Left kidney (tissue), 8 donors: ENCODE measurements at places on chromosomes 5 and 9.

DNA sequence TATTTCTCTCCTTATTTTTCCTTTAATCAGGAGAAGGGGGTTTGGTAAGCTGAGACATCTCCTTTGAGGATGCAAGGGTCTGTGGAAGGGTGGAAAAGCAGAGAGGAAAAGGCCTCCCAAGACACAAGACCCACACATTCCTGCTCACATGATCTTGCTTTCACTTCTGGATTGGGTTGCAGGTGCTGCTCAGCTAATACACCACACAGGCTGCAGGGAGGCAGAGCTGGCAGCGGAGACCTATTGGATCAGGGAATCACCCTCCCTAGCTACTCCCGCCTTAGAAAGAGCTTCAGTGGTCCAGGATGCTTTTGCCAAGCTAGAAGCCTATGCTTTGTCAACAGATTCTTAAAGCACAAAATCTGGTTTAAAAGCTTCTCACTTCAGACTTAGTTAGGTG lies 87.6 kb upstream of the IL33 start:
- no peak for DNase-seq

- DNase-seq: no peak
These were observed 99.8 kb downstream of the ESM1 start for GRCh38 chr5:54885636-54886035.

DNA sequence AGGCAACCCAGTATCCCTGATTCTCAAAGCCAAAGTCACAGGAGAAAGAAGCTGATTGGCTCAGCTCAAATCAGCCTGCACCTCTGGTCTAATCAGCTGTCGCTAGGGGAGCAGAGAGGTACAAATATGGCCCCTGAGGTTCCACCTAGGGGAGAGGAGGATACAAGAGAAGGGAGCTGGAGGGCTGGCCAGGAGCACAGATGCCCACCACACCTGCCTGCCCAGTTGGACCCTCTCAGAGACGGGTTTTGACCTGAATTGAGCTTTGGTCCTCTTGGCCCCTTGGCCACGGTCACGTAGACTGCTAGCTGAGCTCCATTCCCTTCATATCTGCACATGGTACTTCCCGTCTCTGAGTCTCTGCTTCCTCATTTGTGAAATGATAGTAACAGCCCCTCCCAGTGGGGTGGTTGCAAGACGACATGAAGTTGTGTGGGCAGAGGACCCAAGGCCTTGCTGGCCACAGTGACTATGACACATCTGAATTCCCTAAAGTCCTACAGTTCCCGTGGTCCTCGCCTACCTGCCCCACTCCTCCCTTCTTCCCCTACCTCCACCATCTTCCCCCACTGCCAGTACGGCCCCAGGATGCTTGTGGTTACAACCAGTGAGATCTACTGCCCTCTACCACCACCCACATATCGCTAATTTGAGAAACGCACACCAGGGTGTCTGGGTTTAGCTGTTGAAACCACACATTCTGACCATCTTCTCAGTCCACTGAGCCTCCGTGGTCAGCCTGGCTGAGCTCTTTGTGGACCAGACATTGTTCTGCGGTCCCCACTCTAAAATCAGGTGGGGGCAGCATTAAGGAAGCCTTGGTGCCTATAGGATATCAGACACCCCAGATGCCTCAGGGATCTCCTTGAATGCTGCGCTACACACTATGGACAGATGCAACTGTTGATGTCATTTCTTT lies 60.3 kb upstream of the NEK6 start:
- no peak for DNase-seq

DNA sequence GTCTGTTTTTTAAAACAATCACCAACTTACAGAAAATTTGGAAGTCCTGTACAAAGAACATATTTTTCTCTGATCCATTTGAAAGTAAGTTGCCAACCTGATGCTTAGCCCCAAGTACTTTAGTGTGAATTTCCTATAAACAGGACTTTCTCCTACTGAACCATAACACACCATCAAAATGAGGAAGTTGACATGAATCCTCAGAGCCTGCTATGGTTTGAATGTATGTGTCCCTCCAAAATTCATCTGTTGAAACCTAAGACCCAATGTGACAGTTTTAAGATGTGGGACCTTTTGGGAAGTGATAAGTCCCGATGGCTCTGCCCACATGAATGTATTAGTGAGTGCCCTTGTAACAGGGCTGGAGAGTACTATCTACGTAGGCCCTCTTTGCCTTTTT lies 6.4 kb upstream of the ACOT12 start:
- DNase-seq: no peak

DNA sequence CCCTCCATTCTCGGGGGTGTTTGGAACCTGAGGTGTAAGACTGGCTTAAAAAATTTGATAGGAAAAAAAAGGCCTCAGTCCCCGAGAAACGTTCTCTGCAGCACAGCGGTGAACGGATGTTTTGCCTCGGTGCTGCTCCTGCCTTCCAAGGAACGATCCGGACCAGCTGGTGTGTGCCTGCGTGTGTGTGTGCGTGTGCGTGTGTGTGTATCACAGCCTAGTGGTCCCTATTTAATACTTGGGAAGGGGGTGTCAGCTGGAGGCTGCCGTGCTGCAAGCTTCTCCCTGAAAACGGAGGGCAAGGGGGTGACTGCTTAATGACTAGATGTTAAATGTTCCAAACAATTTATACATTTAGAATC lies 76.9 kb downstream of the LHX2 start:
- no peak for DNase-seq

GRCh38 chr5:119367502-119368237 lies 11.9 kb downstream of the TNFAIP8 start:
- no peak for DNase-seq

- DNase-seq: no peak
These were observed 176.2 kb downstream of the IRX2 start for GRCh38 chr5:2575292-2575691.

GRCh38 chr9:136297016-136297691 lies 6.7 kb downstream of the CCDC187 start:
- no peak for DNase-seq

DNA sequence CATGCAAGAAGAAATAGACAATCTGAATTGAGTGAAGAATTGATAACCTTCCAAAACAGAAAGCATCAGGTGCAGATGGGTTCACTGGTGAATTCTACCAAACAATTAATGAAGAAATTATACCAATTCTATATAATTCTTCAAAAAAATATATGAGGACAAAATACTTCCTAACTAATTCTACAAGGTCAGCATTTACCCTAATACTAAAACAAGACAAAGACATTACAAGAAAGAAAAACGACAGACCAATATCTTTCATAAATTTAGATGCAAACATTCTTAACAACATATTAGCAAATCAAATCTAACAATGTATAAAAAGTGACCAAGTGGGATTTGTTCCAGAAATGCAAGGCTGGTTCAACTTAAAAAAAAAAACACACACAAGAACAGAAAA lies 183.9 kb downstream of the BARX1 start:
- DNase-seq: no peak

- DNase-seq: no peak
These were observed 87.1 kb downstream of the SEMA4D start for GRCh38 chr9:89410641-89411350.

- peak; percentile 48 for DNase-seq
These were observed 46.2 kb downstream of the TSPAN17 start for GRCh38 chr5:176693477-176693851.

GRCh38 chr5:73853091-73853490 lies 227.1 kb downstream of the ARHGEF28 start:
- DNase-seq: no peak

DNA sequence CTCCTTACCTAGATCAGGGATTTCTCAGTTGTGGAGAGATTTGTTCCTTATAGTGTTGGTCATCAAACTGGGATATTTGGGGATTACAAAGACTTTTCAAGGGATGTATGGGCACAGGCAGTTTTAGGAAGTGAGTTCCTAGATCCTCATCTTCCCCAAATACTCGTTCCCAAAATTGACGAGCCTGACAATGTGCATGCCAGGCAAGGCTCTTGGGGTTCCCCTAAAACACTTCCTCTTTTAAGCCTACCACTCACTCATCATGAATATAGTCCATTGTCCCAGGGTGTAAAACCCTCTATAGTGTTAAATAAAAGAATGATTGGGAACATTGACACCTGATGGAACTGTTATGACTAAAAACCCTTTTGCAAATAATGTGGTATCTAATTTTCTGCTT lies 26.4 kb downstream of the PDCD1LG2 start:
- no peak for DNase-seq

- DNase-seq: no peak
These were observed 45.5 kb upstream of the LRRC14B start for GRCh38 chr5:145585-146323.

DNA sequence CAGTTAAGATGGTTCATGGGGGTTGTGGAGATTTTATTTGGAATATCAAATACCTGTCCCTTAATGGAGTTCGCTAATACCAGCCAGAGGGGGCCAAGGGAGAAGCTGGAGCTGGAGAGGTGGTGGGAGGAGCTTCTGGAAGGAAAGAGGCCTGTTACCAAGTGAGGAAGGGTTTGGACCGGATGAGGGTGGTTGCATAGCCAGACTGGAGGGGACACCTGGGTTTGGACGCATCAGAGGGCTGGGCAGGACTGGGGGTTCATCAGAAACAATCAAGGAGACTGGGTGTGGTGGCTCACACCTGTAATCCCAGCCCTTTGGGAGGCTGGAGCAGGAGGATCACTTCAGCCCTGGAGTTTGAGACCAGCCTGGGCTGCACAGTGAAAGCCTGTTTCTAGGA lies 111.8 kb upstream of the IER5L start:
- DNase-seq: no peak

DNA sequence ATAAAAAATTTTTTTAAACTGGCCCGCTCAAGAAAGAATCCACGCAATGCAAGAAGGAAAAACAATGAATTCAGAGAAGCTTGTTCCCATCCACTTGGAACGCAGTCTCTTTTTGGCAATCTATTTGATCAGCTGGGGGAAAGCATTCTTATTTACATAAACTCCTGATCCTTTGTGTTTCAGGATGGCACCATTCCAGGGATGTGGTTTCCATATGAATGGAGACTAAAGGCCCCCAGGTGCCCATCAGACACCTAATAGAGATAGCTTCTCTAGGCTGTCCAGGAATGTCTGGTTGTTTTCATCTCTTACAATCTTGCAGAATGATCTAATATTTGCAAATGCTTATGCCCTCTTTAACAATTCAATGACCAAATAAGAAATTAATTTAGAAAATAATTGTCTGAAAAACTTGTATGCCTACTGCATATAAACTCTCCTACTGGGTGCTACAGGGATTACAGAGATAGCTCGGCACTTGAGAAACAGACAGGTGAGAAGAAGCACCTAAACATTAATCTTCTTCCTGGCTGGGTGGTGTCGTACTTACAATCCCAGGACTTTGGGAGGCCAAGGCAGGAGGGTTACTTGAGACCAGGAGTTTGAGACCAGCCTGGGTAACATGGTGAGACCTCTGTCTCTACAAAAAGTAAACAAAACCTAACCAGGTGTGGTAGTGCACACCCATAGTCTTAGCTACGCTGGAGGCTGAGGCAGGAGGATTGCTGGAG lies 3.0 kb upstream of the RASGRF2 start:
- DNase-seq: no peak

- peak; percentile 66 for DNase-seq
These were observed 20.5 kb downstream of the EQTN start for GRCh38 chr9:27276193-27277030.

DNA sequence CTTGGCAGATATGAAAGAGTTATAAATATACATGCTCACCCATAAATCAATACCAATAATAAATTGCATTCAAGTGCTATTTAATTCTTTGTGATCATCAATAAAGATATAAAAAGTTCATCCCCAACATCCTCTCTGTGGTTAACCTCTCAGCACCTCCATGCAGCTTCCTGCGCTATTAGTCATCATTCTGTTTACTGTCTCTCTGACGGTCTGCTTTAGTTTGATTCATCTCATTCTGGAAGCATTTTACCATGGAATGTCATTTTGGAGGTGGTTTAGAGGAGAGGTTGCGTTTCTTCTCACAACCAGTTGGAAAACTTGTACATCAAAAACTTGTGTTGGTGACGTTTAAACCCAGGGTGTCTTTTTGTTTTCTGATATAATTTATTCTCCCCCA lies 486.6 kb downstream of the BRINP1 start:
- no peak for DNase-seq
